ENCODE measurements at places on chromosomes 16 and 17.

DNA sequence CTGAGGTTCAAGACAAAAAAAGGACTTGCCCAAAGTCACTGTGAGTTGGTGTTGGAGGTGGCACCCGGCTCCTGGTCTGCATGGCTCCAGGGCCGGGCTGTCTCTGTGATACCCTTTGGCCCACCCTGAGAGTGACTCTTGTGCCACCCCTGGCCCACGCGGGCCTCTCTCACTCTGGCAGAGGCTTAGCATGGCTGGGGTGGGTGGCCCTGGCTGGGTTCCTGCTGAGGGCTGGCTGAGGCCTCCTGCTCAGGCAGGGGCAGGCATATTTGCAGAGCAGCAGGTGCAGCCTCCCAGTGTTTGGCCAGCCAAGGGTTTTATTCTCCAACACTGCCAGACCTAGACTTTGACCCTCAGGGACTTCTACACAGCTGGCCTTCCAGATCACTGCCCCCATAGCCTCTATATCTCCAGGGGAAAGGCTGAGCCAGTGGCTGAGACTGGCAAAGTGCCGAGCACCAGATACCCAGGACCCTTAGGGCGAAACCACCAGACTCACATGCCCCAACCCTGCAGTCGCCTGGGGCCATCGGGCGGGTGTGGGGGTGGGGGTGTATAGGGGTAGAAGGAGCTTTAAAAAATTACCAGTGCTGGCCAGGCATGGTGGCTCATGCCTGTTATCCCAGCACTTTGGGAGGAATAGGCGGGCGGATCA, 21.5 kb upstream of the ADGRG1 start:
- no peak for DNase-seq

DNA sequence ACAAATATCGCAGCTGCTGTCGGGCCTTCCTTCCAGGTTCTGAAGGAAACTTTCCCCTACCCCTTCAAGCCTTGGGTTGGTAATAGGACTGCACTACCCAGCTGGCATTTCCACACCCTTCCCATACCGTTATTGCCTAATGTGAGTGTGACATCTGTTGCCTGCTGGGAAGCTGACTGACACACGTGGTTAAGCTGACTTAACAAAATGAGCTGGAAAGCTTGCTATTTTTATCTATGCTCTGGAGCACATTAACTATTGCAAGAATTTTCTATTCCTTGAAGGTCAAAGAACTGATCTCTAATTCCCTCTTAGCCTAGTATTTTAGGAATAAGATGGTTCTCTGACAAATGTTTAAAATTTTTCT, 79.5 kb downstream of the PMP22 start:
- DNase-seq, result no peak

DNA sequence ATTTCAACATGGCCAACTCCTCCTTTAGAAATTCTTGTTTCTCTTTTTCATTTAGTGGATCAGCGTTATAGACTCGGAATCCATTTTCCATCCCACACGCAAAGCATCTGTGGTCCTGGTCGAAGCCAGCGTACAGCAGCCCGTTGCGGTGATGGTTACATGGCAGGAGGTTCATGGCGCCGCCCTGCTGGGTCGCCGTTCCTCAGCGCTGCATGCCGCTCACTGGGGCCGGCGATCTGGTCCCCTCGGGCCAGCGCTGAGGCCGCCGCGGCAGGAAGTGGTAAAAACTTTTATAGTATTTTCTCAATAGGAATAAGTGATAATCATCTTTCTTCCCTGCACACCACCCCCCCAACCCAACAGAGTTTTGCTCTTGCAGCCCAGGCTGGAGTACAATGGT, 29.9 kb upstream of the RHOT1 start:
- no peak for DNase-seq

DNA sequence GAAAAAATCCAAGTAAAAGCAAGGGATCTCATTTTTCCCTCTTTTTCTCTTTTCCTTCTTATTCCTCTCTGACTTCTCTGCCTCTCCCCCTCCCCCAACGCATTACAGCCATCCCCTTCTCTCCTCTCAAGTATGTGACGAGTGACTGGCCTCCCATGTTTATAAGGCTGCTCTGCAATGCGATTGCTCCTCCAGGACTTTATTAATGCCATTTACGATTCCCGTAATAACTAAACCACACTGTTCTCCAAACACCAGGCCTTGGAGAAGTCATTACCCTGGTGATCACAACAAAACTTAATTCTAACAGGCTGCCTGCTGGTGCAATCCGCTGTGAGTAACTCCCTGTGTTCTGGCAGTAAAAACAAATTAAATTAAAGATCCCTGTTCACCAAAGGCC, 88.8 kb downstream of the HS3ST3B1 start:
- no peak for DNase-seq

DNA sequence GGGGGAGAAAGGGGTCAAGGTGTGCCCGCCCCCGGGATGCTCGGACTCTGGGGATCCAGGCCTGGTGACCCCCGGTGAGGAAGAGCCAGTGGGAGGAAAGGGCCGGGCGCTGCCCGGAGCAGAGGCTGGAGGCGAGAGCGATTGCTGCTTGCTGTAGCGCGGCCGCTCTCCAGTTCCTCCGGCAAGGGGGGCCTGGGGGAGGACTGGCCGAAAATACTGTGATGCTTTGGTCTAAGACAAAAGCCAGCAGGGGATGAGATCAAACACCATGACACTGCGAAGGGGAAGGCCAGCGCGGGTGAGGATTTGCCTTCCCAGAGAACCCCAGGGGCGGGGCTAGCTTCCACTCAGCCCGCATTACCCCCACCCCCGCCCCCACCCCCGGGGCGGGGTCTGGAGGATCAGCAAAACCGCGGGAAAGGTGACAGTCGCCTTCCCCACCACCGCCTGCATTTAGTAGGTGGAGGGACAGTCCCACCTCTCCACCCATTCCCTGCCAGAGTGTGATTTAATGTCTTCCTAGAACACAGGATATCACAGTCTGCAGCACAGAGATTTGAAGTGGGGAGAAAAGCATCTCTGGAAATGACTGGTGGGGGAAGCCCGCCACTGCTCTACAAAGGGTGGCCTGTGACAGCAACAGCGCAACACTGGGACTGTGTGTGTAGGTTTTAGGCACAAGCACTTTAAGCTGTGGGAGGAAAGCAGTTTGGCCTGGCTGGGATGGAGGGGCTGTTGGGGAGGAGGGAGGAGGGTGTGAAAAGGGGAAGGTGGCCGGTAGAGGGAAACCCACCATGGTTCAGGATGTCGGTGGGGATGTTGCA, 25.7 kb downstream of the MRC2 start:
- DNase-seq, result peak; percentile 81

DNA sequence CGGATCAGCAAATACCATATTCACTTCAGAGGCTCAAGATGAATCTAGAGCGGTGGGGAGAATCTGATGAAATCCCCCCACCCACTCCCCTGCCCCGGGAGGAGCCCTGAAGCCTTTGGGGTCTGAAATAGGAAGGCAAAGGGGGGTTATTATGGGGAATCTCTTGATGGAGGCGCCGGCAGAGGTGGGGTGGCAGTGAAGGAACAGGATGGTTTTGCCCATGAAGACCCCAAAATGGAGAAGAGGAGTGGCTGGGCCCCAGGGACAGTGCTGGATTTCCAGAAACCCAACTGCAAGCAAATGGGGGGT, 637 bp downstream of the WNT3 start:
- no peak for DNase-seq

DNA sequence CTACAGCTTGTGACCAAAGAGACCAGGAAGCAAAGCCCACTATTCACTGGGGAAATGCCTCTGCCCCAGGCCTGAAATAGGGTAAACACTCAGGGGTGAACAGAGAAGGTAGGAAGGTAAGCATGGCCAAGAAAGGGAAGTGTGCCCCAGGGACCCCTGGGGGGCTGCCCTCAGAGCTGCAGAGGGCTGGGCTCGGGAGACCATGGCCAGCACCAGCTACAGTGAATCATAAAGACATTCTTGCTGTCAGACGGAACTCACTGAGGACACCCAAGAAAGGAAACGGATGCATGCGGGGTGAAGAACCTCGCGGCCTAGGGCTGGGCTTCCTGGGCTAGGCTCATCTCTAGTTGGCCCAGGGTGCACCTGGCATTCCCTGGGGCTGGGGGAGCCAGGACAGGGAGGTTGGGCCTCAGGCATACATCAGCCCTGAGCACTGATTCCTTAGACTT, 9.6 kb downstream of the HIC1 start:
- no peak for DNase-seq

DNA sequence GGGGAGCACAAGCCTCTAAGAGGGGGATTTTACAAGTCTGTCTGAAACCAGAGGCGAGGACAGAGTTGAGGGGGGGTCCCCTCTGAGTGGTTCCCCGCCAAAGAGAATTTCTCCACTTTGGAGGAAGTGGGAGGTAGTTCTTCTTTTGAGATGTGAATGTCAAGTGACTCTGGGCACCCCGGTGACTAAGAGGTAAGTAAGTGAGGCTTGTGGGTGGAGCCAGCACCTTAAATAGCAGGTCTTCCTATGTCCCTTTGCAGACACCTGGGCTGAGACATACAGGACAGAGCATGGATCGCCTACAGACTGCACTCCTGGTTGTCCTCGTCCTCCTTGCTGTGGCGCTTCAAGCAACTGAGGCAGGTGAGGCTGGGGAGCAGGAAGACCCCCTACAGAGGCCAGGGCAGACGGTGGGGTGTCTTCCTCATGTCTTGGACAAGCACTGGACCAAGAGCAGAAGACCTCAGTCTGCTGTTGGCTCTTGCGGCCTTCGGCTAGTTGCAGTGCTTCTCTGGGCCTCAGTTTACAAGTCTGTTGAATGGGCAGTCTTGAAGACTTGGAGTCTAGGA, at the start of gene CCL22:
Gene CCL22, plus strand, starts transcription at position 257 of the 569 bp plus-strand sequence. Its CDS starts 34 bp downstream, at position 291.
- peak; percentile 86 for DNase-seq

- DNase-seq, result peak; percentile 28
These were observed 1.3 kb downstream of the SLX4 start for GRCh38 chr16:3609895-3610697.

- DNase-seq, result no peak
These were observed 22.6 kb upstream of the MLKL start for GRCh38 chr16:74723256-74723655.

- no peak for DNase-seq
These were observed 24.4 kb upstream of the SEC14L1 start for GRCh38 chr17:77116371-77116860.

DNA sequence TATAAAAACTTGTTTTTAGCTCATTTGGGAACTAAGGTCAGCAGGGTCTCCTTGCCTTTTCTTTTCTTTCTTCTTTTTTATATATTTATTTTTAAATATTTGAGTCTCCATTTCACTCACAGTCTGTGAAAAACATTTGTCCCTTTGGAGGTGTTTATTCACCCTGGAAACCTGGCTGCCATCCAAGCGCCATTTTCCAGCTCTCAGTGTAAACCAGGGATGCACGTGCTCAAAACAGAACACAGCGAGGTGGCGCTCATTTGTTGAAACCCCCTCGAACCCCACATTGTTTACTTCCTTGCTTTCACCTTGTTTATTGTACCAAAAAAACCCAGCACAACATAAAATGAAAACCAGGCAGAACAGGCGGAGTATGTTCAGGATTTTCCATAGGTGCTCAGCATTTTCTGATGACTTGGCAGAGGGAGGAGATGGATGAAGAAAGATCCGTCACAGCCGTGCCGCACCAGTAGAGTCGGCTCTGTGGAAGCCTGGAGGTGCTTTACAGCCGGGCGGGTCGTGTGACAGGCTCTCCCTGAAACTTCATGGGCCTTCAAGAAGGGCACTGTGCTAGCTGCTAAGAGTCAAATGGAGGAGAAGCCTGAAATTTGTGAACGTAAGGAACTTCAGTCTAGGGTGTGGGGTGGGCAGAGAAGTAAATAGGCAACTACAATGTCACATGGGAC, 284.4 kb downstream of the FOXL1 start:
- DNase-seq, result no peak

DNA sequence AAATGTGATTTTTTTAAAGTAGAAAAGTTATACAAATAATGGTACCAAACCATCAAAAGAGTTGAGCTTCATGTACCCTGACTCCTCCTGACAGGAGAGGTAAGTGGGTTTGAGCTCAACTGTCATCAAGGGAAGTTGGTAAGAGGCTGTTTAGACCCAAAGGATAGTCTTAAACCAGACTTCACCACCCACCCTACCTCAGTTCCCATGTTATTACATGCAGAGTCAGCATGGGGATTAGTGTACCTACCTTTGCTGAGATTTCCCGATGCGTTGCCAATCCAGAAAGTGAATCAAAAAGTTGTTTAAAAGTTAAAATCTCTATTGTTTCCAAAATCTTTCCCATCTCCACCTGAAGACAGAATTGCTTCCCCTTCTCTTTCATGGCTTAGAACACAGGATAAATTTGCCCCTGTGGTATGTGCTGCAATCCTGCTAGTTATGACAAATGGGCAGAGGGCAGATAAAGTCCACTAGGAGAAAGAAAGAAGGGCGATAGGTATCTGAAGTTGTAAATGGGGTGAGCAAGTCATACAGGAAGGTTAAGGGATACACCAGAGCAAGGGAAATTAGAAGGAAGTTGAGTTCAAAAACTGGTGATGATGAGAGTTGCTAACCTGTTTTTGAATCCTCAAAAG, 72.8 kb downstream of the NEUROD2 start:
- DNase-seq, result no peak

GRCh38 chr16:88658714-88659113, 4.2 kb downstream of the MVD start:
- DNase-seq, result no peak

GRCh38 chr17:28367641-28368305, 2.3 kb downstream of the VTN start:
- no peak for DNase-seq

- no peak for DNase-seq
These were observed 21.3 kb downstream of the DNAH17 start for GRCh38 chr17:78555746-78556401.

DNA sequence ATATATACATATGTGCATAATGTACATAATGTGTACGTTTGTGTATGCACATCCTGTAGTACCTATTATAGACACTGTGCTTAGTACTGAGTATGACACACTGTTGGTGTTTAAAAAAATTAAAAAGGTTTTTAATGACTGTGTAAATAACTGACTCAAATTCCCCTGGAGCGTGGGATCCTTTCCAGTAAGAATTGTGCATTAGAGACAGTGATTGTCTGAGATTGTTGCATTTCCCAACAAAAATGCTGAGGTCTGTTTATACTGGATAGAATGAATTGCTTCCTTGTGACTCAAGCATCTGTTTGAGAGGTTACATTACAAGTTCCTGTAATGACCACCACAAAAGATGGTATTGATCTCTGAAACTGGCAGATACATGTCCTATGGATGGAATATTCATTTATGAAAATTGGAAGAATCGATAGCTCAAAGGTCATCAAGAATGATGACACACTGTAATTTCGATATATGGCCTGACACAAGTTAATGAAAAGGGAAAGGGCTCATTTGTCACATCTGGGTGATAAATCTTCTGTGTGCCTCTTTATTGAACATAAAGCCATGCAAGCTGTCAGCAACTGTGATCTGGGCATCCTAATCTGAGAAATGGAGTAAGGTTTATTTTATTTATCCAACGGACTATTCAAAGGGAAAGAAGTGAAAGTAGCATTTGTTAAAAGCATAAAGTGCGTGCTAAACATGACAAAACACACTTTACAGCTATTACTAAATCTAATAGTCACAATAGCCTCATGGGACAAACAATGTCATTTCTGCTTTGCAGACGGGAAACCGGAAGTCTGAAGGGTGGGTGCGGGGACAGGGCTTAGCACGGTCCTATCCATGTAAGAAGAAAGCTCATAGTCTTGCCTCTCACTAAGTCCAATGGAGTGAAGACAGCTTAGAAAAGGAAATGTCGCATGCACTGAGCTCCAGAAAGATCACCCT, 228.8 kb downstream of the CDH11 start:
- DNase-seq, result no peak
